ENCODE measurements at places on chromosomes 3 and 15.

DNA sequence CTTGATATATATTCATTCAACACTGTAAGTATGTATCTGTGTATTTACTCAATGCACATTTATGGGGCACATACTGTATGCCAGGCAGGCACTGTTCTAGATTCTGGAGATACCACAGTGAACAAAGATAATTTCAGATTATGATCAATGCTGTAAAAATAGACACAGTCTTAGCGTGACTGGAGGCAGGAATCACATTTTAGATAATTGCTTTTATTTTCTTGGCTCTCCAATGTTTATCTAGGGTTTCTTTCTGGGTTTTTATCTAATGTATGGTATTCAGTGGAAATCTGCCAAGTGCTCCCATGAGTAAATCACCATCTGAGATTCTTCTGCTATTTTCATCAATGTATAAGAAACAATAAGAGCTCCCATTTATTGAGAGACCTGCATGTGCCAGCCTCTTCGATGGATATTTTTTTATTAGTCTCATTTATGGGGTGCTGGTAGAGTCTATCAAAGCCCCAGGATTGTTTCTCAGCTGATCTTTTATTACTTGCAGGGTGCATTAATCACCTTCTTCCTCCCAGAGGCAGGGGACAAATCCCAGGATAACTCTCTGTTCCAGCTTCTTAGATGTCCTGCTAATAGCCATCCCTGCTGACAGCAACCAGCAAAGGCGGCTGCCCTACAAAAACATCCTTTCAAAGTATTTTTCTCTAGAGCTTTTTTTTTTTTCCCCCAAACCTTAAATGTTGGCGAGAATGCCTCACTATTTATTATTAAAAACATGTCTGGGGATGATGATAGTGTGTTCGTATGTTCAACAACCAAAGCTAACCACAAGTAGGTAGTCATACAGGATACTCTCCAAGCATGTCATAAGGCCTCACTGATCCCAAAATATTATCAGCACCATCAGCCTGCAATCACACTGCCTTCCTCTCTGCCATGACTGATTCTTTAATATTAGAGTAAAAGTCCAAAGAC is 331.0 kb upstream of the RASGRP1 start:
- DNase-seq: peak; percentile 81

DNA sequence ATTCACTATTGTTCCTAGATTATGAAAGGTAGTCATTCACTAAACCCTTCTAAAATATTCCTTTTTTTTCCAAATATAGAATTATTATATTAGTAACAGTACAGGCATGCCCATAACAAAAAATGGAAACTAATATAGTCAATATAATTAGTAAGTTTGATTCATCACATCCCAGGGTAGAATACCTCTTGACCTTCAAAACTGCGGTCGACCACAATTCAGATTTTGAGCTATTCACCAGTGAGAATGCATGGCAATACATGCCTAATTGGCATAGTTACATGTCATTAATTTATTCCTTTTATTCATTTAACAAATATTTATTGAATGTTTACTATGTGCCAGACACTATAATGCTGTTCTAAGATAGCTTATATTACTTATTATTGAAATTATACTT is 98.0 kb downstream of the CHL1 start:
- DNase-seq: no peak

DNA sequence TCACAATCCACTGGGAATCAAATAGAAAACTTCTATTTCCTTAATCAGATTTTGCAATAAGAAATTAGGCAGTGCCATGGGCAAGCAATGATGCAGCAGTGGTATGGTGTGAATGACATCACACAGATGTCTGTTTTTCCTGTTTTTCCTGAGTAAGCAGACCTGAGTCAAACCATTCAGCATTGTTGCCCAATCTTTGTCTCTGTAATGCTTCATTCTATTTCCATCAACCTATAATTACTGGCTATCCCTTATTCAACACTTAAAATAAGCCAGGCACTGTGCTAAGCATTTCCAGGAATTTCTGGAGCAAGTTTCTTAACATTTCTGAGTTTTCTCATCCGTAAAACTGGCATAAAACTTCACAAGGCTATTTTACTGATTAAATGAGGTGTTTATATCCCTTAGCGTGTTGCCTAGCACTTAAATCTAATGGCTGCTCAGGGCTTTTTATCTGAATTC is 11.3 kb upstream of the OXSR1 start:
- no peak for DNase-seq

DNA sequence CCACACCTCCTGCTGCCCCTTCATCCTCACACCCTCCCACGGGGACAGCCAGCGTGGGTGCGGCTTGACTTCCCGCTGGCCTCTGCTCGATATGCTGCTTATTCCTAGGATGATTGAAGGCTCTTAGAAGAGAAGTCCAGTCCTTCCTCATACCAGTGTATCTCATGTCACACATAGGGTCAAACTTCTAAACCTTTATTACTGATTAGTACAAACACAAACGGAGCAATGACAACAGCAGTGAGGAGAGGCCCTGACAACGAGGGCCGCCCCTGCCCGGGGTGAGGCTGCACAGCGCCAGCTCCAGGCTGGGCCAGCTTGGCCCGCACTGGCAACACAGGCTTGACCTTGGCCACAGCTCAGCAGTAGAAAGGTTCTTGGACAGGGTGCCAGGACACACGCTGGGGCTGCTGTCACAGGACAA is 3.7 kb downstream of the CIB1 start:
- DNase-seq: no peak

DNA sequence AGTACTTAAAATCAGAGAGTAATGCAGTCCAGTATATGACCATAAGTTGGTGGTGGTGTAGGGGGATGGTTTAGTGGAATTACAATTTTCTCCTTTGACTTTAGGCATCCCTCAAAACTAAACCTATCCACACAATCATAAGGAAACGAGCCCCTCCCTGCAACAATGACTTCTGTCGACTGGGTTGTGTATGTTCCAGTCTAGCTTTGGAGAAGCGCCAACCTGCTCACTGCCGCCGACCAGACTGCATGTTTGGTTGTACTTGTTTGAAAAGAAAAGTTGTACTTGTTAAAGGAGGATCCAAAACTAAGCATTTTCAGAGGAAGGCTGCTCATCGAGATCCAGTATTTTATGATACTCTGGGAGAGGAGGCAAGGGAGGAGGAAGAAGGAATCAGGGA is 52.8 kb downstream of the MGA start:
- no peak for DNase-seq

- DNase-seq: no peak
These were observed 68.1 kb upstream of the SH3GL3 start for GRCh38 chr15:83378921-83379578.

DNA sequence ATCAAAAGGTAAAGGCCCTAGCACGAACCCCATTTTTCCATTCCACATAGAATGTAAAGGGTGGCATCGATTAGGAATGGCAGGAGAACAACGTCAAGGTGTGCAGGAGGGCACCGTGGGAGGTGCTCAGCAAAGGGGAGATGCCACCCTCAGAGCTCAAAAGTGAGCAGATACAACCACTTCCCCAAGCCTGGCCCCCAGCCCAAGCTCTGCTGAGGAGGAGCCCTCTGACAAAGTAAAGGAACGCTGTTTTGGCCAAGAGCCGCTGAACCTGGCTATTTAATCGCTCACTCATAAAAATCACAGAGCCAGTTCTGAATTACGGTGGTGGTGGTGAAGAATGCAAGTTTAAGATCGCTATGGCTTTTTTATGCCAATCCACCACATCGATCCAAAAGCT is 12.4 kb downstream of the GNB5 start:
- DNase-seq: no peak
